ENCODE measurements at places on chromosomes 11 and 22. TPM values are rescaled to one million over a fixed set of nuclear protein-coding genes. Genes with fewer than 3 reads are reported as not detected.

DNA sequence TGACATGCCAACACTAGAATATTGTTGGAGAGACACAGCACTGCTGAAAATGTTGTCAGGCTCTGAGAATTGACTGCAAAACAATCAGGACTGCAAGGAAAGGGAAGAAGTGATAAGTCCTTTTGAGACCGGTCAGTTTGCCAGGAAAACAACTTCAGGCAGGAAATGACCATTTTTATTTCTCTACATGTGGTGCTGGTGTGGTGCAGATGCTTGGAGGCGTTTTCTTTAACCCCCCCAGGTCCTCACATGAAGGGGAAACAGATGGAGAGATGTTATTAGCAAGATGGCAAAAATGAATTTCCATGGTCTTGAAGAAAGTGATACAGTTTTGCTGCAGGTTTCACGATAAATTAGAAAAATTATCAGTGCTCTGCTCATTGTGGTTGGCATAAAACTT lies 5.7 kb downstream of the AP2A2 start:
- H3K4me1 ChIP-seq: peaks cover 40% of the 10 kb centered on the region
- no peak overlapping the region for H3K4me3 ChIP-seq
- H3K27ac ChIP-seq: no peak overlapping the region
- H3K36me3 ChIP-seq: no peaks in the 10 kb centered on the region

GRCh38 chr11:64605244-64605560 lies 14.2 kb downstream of the SLC22A12 start:
- no peak for DNase-seq
- H3K36me3 ChIP-seq: no peaks in the 10 kb centered on the region
- peaks cover 3% of the 10 kb centered on the region for H3K4me1 ChIP-seq
- no peak overlapping the region for H3K27ac ChIP-seq

DNA sequence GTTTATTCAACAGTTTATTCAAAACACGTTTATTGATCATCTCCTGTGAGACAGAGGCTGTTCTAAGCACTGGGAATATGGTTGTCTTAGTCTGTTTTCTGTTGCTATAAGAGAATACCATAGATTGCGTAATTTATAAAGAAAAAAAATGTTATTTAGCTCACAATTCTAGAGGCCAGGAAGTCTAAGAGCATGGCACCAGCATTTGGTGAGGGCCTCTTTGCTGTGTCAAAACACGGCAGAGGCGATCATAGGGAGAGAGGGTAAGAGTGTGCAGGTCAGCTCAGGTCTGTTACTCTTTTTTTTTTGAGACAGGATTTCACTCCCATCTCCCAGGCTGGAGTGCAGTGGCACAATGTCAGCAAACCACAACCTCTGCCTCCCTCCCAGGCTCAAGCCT lies 5.2 kb upstream of the IL17RA start:
- peaks cover 22% of the 10 kb centered on the region for H3K4me1 ChIP-seq
- H3K4me3 ChIP-seq: no peak overlapping the region
- H3K36me3 ChIP-seq: no peaks in the 10 kb centered on the region
- DNase-seq: no peak
- H3K27me3 ChIP-seq: no peaks in the 10 kb centered on the region
- no peak overlapping the region for H3K27ac ChIP-seq

- no peak overlapping the region for H3K4me3 ChIP-seq
- no peaks in the 10 kb centered on the region for H3K36me3 ChIP-seq
- H3K4me1 ChIP-seq: peaks cover 11% of the 10 kb centered on the region
- no peaks in the 10 kb centered on the region for H3K27me3 ChIP-seq
- H3K27ac ChIP-seq: no peak overlapping the region
- DNase-seq: no peak
These were observed 23.7 kb downstream of the NCF4 start for GRCh38 chr22:36884349-36885158.

DNA sequence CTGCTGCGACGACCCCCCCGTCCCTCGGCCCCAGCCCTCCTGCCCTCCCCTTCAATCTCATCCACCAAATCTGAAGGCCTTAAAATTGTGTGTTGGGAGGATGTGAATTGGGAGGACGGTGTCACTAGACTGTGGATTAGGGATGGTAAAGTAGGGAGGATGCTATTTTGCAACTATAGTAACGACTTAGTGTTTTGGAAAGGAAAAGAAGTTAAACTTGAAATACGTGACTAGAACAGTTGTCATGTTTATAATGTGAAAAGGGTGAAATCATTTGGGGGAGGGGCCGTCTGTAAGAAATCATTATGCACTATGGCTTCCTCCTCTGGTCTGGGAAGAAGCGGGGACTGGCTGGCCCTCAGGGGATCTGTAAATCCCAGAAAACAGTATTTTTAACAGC lies 43.4 kb upstream of the NNMT start:
- H3K27me3 ChIP-seq: no peaks in the 10 kb centered on the region
- DNase-seq: no peak
- H3K4me1 ChIP-seq: peaks cover 20% of the 10 kb centered on the region
- H3K36me3 ChIP-seq: no peaks in the 10 kb centered on the region

GRCh38 chr11:792873-793272 lies 3.0 kb upstream of the CEND1 start:
- no peaks in the 10 kb centered on the region for H3K27me3 ChIP-seq
- no peaks in the 10 kb centered on the region for H3K36me3 ChIP-seq
- no peak overlapping the region for H3K27ac ChIP-seq
- peaks cover 10% of the 10 kb centered on the region for H3K4me1 ChIP-seq
- no peak for DNase-seq
- H3K4me3 ChIP-seq: no peak overlapping the region

DNA sequence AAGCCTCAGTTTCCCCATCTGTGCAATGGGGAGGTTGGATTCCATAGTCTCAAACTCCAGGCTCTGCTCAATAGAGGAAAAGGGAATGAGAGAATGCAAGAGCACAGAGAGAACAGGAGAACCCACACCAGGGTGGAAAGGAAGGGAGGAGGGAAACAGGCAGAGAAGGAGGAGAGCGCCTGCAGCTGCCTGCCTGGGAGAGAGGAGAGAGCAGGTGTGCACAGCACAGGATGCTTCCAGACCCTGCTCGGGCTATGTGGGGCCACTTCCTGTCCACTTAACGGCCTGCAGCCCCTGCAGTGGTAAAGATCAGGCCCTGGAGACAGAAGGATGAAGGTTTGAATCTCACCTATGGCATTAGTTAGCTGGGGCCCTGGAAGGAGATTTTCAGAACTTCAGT lies 12.3 kb downstream of the LRRC32 start:
- peaks cover 2% of the 10 kb centered on the region for H3K4me1 ChIP-seq
- H3K27me3 ChIP-seq: peaks cover 14% of the 10 kb centered on the region
- no peak for DNase-seq

- no peak for DNase-seq
- H3K27me3 ChIP-seq: peaks cover 26% of the 10 kb centered on the region
- H3K4me3 ChIP-seq: no peak overlapping the region
- no peaks in the 10 kb centered on the region for H3K36me3 ChIP-seq
- H3K27ac ChIP-seq: no peak overlapping the region
- H3K4me1 ChIP-seq: no peaks in the 10 kb centered on the region
These were observed 534.9 kb downstream of the SOX6 start for GRCh38 chr11:15821451-15821850.

DNA sequence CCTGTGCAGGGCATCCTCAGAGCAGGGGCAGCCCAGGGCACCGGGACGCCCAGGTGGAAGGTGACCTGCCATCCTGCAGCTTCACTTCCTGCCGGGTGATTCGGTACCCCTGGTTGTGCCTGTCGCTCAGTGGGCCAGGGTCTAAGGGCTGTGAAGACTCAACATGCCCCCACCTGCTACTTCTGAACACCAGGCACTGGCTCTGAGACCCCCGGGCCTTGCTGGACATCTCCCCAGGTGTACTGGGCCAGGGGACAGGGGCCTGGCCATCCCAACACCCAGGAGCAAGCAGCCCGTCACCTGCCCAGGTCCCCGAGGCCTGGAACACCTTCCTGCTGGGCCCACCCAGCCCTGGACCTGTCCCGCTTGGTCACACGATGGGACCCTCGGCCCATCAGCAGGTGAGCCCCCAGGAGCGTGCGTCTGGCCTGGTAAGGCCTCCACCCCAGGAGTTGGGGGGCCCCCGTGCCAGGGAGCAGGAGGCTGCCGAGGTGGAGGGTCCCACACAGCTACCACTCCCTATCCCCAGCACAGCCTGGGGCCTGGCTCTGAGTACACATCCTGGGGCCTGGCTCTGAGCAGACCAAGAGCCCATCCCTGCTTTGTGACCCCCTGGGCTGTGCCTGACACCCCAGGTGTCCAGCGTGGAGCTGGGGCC lies 3.9 kb upstream of the MUC5B start:
- peaks cover 2% of the 10 kb centered on the region for H3K36me3 ChIP-seq
- H3K4me3 ChIP-seq: no peak overlapping the region
- peaks cover 7% of the 10 kb centered on the region for H3K27me3 ChIP-seq
- DNase-seq: no peak
- no peak overlapping the region for H3K27ac ChIP-seq

- H3K4me1 ChIP-seq: no peaks in the 10 kb centered on the region
- no peak overlapping the region for H3K27ac ChIP-seq
- H3K4me3 ChIP-seq: no peak overlapping the region
- DNase-seq: no peak
These were observed 44.5 kb upstream of the FGF3 start for GRCh38 chr11:69863544-69864200.

- no peak for DNase-seq
- no peaks in the 10 kb centered on the region for H3K27me3 ChIP-seq
- H3K4me1 ChIP-seq: peaks cover 2% of the 10 kb centered on the region
- peaks cover 6% of the 10 kb centered on the region for H3K36me3 ChIP-seq
These were observed 31.6 kb downstream of the SLC36A4 start for GRCh38 chr11:93166194-93166593.

GRCh38 chr11:16603890-16604793 lies 134.3 kb upstream of the C11orf58 start:
- DNase-seq: no peak
- H3K36me3 ChIP-seq: peaks cover 10% of the 10 kb centered on the region
- H3K27ac ChIP-seq: no peak overlapping the region
- peak overlapping the region; percentile 80 for H3K4me3 ChIP-seq

DNA sequence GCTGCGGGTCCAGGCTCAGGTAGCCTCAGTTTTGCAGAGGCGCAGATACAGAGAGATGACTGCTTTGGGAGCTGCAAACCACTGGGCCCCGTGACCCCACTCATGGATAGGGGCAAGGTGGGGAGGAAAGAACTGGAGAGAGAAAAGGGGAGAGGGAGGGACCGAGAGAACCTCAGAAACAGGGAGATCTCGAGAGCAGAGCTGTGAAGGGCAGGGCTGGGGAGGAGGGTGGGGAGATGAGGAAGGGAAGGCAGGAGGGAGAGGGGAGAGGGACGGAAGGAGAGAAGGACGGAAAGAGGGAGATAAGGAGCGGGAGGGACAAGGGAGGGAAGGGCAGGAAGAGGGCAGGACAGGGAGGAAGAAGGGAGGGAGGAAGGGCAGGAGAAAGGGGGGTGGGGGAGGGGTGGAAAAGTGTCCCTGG lies 46.3 kb downstream of the IGLL1 start:
- no peak overlapping the region for H3K4me3 ChIP-seq
- no peak for DNase-seq
- peaks cover 5% of the 10 kb centered on the region for H3K4me1 ChIP-seq

DNA sequence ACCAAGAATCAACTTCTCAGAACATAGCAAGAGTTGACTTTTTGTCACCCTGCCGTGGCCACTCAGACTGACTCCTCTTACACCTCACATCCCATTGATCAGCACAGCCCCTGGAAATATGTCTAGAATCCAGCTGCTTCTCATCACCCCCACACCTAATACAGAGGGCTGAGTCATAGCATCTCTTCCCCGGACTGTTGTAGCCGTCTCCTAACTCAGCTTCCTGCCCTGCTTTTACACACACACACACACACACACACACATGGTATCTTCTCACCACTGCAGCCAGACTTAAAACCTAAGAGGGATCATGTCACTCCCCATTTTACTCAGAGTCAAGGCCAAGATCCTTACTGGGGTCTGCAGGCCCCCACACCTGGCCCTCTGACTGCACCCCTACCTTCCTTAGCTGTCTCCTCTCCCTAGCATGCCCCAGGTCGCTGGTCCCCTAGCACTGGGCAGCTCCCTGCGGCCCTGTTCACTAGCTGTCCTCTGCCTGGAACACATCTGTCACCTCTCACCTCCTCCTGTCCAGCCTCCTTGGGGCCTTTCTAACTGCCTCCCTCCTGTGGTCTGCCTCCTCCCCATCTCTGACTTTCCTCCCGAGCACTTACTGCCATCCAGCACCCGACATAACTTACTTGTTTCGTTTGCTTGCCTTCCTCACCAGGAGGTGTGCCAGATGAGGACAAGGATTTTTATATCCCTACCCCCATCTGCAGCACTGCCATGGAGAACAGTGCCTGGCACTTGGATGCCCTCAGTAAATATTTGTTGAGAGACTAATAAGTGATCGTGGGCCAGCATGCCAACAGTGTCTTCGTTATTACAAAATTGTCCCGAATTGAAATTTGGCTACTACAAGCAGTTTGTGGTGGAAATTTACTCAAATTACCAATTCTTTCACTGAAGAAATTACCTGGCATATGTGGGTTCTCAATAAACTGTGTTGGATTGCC lies 61.9 kb downstream of the BMAL1 start:
- peak overlapping the region; percentile 94 for H3K27ac ChIP-seq
- H3K4me1 ChIP-seq: peaks cover 62% of the 10 kb centered on the region
- H3K27me3 ChIP-seq: no peaks in the 10 kb centered on the region
- peaks cover 3% of the 10 kb centered on the region for H3K36me3 ChIP-seq

- DNase-seq: no peak
- H3K36me3 ChIP-seq: no peaks in the 10 kb centered on the region
- peaks cover 11% of the 10 kb centered on the region for H3K27me3 ChIP-seq
- H3K4me1 ChIP-seq: no peaks in the 10 kb centered on the region
These were observed 159.8 kb downstream of the GRIA4 start for GRCh38 chr11:105769627-105770026.

DNA sequence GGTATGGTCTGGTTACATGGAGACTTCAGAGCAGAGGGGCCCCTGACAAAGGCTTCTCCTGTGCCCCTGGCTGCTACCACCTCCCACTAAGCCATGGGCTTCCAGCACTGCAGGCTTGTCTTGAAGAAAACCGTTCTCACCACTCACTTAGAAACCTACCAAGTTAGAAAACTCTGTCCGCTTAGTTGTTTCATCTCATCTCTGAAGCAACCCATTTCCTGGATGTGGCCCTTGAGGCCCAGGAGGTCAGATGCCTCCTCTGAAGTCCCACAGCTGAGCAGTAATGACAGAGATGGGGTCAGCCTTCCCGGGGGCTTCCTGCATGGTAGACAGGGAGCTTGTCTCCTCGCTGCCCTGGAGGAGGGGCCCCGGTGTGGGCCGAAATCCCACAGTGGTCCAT lies 12.9 kb downstream of the CSF2RB start:
- no peak overlapping the region for H3K4me3 ChIP-seq
- H3K27ac ChIP-seq: no peak overlapping the region
- H3K4me1 ChIP-seq: peaks cover 13% of the 10 kb centered on the region
- peaks cover 7% of the 10 kb centered on the region for H3K36me3 ChIP-seq

GRCh38 chr11:126112547-126112946 lies 49.9 kb upstream of the CDON start:
- H3K27me3 ChIP-seq: no peaks in the 10 kb centered on the region
- DNase-seq: no peak
- no peak overlapping the region for H3K4me3 ChIP-seq
- no peaks in the 10 kb centered on the region for H3K36me3 ChIP-seq
- no peak overlapping the region for H3K27ac ChIP-seq

Gene SLC22A25
- not detected for total RNA-seq

Gene IL18BP
- total RNA-seq: 25.7 TPM

Gene STARD10
- 17.7 TPM for total RNA-seq

Gene IZUMO1R
- total RNA-seq: not detected

Gene KLHL22
- 33.1 TPM for total RNA-seq

Gene MYO18B
- 0.65 TPM for total RNA-seq

Gene SEC14L6
- not detected for total RNA-seq

Gene GPHA2
- not detected for total RNA-seq
